GM23248 (cell line): ENCODE measurements at places on chromosomes 4 and X.

GRCh38 chrX:153499876-153500275, 5.1 kb downstream of the BGN start:
- peak; percentile 47 for DNase-seq

- peak; percentile 58 for DNase-seq
These were observed 192.5 kb upstream of the GATB start for GRCh38 chr4:151953312-151953711.

- DNase-seq = no peak
These were observed 6.5 kb upstream of the NUDT6 start for GRCh38 chr4:122928930-122929329.

GRCh38 chrX:85221361-85221760, 22.2 kb downstream of the SATL1 start:
- no peak for DNase-seq

- DNase-seq = no peak
These were observed 527.7 kb upstream of the CXorf51A start for GRCh38 chrX:147342197-147342596.
